AG09309 (cell line): ENCODE measurements at places on chromosomes 11 and 22.

- DNase-seq, result peak; percentile 31
These were observed 26.2 kb upstream of the SLC37A2 start for GRCh38 chr11:125036933-125037332.

DNA sequence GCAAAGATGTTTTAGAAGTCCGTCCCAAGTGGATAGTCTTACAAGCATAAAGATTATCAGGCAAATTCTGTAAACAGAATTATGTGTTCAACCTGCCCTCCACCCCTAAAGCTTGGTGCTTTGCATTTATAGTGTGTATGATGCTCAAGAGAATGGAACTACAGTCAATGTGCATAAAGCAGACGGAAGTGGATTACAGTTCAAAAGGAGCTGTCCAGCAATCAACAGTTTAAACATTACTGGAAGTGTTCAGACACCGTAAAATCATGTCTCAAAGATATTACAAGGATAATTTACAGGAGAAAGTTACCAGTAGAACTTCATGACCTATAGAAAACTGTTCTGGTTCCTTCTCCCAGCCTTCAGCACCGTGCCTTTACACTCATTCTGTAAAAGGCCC, 1.0 kb downstream of the RIC3 start:
- no peak for DNase-seq

DNA sequence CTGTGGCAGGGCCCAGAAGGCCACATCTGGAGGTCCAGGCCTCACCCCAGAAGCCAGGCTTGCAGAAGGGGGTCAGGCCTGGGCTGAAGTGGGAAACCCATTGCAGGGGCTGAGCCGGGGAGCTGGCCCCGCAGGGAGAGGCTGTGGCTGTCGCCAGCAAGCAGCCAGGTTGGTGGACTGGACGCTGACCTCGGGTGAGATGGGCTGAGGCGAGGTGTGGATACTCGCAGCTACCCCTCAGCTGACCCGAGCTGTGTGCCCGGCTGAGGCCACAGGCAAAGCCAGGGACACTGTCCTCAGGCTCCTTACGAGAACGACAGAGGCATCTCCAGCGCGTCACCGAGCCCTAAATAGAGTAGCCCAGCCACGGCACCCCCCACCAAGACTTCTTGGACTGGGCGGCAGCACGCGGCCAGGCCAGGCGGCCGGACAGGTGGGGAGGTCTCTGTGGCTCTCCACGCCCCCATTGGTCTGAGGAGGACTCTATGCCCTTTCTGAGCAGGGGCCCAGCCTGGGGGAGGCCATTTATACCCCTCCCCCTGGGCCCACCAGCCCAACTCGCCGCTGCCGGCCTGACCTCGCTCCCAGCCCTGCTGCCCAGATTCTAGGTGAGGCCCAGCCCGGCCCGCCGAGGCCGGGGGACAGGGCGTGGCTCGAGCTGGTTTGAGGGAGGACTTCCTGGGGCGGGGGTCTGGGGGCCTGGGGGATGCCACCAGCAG, at the start of gene TNNI2:
Gene TNNI2, plus strand, starts transcription at position 556 of the 719 bp plus-strand sequence. CDS start 716 bp downstream, outside the sequence.
- no peak for DNase-seq

DNA sequence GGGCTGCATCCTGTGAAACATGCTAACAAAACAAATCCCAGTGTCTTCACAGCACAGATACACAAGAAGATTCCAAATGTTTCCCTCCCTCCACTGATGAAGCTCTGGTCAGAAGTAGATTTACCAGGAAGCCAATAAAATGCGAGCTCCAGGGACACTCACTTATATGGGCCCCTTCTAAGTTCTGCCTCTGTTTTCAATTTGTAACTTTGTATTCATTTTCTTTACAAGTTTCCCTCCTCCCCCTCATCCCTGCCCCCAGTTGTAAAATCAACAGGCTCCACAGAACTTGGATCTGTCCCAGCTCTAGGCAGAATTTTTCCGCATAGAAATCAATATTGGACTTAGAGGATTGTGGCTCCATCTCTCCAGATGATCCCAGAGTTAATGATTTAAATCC, 48.1 kb upstream of the ME3 start:
- no peak for DNase-seq

DNA sequence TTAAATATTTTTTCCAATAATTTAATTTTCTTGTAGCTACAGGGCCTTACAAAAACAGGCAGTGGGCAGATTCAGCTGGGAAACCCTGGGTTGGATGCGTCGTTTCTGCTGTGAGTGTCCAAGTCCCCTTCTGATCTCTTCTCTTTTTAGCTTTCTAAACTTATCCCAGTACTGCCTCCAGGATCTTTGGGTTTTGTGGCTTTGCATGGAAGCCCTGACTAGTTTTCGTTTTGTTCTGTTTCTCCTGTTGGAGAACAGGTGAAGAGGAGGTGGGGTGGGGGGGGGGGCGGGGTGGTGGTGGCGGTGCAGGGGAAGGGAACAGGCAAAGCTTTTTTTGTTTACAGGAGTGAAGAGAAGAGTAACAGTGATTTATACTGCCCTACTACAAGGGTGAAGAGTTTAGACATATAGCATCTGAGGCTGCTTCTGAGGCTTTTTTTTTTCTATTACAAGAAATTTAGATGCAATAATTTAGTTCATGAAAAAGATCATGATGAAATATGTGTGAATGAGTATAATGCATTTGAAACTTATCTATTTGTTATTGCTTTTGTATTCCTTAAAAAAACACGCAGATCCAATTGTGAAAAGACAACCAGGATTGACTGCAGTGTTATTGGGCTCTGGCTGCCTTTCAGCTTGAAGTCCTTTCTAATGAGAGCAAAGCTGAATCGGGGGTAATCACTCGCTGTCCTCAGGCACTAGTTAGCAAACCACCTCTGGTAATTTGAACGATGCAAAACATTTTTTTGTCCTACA, 142.9 kb downstream of the NCAM1 start:
- DNase-seq, result no peak

DNA sequence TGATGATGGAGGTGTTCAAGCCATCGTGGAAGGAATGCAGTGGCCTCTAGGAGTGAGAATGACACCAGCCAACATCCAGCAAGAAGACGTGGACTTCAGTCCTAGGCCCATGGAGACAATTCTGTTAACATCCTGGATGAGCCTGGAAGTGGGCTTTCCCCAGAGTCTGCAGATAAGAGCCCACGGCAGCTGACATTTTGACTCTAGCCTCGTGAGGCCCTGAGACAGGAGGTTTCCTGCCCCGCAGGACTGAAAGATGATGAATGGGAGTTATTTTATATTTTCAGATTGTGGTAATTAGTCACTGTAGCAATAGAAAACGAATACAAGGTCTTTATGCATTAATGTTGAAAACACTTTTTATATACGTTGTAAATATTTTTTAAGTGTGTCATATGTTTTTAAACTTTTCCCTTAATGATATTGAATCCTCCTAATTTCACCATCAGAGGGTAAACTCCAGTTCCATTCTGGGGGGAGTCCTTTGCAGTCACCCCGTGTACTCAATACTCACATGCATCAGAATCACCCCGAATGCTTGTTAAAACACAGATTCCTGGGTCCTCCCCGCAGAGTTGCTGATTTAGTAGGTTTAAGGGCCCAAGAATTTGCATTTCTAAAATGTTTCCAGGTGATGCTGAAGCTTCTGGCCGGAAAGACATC, 570 bp upstream of the TPCN2 start:
- no peak for DNase-seq

DNA sequence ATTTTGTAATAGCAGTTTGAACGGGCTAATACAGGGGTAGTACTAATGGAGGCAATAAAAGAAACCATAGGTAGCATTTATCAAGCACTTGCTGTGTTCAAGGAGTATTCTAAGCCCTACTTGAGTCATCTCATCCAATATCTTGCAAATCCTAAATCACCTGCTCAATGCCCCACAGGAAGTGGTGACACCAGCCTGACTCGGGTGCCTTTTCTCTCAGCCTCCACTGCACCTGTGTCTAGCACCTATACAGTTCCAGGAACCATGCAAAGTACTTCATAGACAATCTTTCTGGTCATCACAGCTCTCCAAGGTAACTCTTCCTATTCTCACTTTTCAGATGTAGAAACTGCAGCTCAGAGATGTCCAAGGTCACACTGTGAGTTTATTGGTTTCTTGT, 98.0 kb downstream of the PRR5L start:
- no peak for DNase-seq

DNA sequence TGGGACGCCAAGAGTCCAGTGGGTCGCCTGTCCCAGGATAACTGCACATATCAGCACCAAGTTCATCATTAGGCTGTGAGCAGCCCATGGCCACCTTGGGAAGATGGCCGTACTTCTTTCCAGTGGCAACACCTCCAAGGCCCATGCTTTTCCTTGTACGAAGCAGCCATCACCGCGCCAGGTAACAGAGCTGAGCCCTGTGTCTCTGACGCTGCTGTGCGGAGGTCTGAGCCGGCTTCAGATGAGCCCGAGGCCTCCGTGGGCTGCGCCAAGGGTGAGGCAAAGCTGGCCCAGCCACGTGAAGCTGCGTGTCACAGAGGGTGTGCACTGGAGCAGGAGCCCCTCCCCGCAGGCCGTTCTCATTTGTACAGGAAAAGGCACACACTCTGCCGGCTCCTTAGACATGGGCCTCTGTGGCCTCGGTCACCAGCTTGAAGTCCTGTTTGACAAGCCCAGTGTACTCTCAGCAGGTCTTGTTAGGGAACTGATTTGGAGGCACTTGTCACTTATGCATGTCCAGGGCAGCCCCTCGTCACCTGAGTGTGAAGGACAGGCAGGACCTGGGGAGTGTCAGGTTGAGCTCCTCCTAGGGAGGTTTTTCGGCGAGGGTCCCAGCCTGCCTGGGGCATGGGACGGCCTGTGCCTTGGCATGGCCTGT, 401.5 kb downstream of the TBC1D22A start:
- DNase-seq, result no peak

GRCh38 chr22:39351689-39352214, 2.0 kb downstream of the SYNGR1 start:
- no peak for DNase-seq

DNA sequence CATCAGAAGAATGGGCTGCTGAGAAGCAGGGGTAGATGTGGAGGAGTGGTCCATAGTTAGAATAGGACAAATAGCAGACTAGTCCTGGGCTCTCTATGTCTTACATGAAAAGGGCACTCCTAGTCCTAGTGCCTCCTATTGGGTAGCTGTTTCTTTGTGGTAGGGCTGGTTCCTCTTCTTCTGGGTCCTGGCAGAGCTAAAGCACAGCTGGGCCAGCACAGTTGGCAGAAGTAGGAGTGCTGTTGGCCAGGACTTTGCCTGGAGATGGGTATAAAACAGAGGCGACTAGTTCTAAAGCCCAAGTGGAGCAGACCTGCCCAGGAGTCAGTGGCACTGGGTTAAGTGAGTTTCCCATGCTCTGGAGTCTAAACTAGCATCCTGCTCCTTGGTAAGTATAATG, 55.2 kb downstream of the PPFIBP2 start:
- no peak for DNase-seq

- no peak for DNase-seq
These were observed 462 bp downstream of the UBE2L6 start for GRCh38 chr11:57566905-57567514.

- DNase-seq, result no peak
These were observed 873 bp downstream of the NCAPH2 start for GRCh38 chr22:50508897-50509296.

DNA sequence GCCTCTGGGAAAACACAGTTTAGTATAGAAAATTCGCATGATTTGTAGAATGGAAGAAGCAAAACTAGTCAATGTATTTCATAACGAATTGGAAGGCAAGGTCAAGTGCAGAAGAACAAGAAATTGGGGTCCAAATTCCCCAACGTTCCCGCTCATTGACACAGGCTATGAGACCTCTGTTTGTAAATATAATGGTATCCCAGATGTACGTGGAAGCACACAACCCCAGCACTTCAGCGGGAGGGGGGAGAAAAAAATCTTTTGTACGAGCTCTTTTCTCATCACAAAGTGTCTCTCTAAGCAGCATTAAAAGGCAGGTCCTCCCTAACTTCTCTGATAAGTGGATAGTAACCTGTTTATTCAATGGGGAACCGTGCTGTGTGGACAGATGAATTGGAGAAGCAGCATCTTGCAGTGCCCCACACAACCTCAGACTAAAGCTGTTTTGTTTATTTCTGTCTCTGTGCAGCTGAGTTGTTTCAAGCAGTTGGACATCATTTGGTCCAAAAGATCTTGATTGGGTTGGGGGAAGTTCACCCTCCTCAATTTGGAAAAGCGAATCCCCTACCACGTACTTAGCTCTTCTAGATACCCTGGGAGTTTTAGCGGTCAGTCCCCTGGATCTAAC, 1.1 kb upstream of the GAB2 start:
- no peak for DNase-seq

GRCh38 chr22:45889539-45890350, 87.2 kb downstream of the WNT7B start:
- DNase-seq, result no peak

DNA sequence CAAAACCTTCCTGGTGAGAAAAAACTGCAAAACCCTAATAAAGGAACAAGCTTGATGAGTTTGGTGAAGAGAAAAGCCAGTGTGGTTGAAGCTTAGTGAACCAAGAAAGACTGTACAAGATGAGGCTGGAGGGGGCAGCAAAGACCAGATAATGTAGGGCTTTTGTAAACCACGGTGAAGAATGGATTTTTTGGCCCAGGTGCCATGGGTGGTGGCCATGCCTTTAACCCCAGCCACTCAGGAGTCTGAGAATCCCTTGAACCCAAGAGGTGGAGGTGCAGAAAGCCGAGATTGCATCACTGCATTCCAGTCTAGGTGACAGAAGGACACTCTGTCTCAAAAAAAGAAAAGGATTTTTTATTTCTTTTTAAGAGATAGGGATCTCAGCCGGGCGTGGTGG, 5.0 kb upstream of the ZDHHC5 start:
- DNase-seq, result no peak

DNA sequence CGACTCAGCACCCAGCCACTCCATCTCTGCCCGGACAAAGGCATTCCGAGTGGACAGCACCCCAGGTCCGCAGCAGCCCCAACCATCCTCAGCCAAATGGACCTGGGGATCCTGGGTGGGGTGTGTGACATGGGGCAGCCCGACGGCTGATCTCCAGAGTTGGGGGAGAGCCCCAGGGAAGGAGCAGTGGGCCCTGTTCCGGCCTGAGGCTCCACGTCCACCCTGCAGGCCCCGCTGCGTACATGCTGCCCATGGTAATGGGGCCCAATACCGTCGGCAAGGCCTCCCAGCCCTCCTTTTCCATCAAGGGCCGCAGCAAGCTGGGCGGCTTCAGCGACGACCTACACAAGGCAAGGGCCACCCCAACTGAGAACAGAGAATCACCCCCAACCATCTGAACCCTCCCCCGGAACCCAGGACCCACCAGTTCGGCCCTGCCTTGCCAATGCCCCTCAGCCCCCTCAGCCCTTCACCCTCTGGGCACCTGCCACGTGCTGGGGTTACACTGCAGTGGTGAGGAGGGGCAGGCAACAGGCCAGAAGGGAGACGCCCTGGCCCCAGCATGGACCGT, 5.4 kb downstream of the SCGB1C1 start:
- no peak for DNase-seq
